ENCODE measurements at places on chromosomes 12 and 14.

- DNase-seq, result no peak
Measured at GRCh38 chr12:16048511-16048910, 137.4 kb downstream of the DERA start.

- peak; percentile 69 for DNase-seq
Measured at GRCh38 chr12:52006726-52007157, at the start of gene TAMALIN. TSS of gene TAMALIN (plus strand) at chr12:52006946. CDS start at chr12:52007020, 74 bp downstream.

GRCh38 chr12:75479963-75480461 is 543 bp upstream of the GLIPR1 start:
- DNase-seq, result no peak

- DNase-seq, result no peak
Measured at GRCh38 chr12:126762150-126762549, 1504.8 kb upstream of the TMEM132C start.

GRCh38 chr12:91774434-91774921 is 371.2 kb downstream of the BTG1 start:
- DNase-seq, result no peak
